ENCODE measurements at places on chromosomes 4 and X.
A peak's percentile ranks its signal among the peaks of the same experiment; 100 is the strongest.

GRCh38 chr4:188400451-188400850 is 261.2 kb downstream of the TRIML1 start:
- DNase-seq: no peak

- no peak for DNase-seq
Observed at GRCh38 chr4:38873290-38873944, 5.8 kb downstream of the FAM114A1 start.

DNA sequence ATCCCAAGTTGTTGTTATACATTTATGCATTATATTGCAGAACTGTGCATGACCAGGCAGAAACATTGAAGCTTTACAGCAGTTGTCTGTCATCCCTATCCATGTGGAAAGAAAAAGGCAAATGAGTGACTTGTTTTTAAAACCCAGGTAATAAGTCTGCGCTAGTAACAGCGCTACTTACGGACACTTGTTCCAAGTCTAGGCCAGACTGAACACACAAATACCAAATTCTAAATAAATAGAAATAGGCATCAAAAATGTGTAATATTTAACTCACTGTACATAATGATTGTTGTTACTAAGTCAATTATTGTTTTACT is 548 bp upstream of the MAML3 start:
- no peak for DNase-seq

DNA sequence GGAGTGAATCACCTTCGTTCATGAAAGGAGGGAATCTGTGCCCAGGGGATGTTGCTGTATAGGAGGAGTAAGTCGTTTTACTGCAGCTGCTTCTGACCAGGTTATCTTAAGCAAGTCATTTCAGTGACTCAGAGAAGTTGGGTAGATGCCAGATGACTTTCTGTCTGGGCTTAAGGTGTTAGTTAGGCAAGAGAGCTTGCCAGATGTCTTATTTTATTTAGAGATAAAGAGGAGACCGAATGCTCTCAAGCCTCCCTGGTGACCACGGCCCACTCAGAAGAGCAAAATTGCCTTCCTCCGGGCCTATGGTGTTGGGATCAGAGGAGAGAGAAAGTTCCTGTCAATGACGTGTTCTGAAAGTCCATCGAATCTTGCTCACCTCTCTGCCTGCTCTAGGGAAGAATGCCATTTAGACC is 16.3 kb upstream of the ZNF827 start:
- no peak for DNase-seq

DNA sequence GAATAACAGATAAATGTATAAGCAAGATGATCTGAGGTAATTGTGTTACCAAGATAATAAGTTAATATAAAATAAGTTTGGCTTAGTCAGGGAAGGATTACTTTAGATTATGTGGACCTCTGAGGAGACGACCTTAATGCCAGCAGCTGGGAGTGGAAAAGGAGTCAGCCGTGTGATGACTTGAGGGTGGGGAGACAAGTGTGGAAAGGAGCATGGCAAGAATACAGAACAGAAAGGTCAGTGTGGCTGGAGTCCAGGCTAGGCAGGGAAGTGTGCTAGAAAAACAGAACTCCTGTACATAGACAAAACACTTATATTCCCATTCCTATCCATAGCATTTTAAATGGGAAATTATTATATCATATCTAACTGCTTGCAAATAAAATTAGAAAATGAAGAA is 138.8 kb downstream of the PDLIM5 start:
- DNase-seq: no peak

DNA sequence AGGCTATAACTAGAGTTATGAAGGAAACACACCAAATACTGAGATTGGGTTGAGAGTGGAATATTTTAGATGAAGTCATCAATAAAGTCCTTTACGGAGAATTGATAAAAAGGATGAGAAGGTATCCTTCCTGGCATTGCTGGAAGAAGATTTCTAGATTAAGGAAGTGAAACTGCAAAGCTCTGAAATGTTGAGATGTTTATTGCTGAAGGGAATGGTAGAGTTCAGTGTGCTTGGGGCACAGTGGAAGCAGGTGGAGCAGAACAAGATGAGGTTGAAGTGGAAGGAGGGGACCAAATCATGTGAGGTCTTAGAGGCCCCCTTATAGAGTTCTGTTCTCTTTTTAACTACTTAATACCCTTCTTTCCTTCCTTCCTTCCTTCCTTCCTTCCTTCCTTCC is 848.5 kb downstream of the RAB28 start:
- no peak for DNase-seq

- no peak for DNase-seq
Observed at GRCh38 chrX:17839269-17839668, 21.8 kb downstream of the RAI2 start.

DNA sequence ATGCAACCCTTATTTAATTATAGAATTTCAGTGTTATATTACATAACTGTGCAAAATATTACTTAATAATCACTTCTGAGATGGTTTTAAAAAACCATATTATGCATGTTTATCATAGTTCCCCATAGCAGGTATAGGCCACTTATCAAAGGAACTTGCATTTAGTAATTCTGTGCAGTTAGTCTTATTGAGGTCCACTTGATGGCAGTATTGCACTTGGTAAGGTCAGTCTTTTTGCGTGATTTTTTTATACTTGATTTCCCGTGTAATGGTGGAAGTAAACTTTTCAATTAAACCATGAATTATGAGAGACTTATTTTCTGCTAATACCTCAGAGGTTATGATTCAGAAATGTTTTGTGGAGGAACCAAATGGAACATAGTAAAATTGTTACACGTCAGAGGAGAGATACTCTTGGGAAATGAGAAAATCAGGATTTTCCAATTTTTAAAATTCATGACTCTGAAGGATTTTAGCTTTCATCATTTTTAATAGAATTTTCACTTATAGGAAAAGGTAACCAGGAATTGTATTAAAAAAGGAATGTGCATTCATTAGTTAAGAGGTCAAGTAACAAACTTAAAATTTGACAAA is 230.0 kb downstream of the CCSER1 start:
- DNase-seq: peak; percentile 2

DNA sequence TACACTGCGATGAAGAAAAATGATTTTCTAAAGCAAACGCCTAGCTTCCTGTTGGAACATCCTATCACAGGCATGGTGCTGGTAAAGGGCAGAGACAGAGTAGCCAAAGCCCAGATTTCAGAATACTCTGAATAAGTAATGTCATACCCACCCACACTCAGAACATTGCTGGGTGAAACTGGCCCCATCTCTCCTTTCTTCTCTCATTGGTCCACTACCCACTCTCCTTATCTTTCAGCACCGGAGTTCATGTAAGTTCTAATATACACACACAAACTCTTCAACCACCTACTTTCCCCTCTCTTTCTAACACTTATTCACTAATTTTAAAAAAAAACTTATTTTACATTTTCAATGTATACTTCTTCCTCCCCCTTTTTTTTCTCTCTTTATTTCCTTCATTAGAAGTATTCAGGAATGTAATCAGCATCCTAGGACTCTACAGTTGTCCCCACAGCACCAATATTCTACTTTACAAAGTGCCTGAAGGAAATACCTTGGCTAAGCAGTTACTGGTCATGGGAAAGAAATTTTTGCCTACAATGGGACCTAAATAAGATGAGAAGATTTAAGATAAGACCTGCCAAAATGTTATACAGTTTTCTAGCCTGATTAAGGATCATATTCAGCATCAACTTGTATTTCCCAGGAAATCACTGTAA is 63.0 kb downstream of the SEC24D start:
- DNase-seq: no peak

DNA sequence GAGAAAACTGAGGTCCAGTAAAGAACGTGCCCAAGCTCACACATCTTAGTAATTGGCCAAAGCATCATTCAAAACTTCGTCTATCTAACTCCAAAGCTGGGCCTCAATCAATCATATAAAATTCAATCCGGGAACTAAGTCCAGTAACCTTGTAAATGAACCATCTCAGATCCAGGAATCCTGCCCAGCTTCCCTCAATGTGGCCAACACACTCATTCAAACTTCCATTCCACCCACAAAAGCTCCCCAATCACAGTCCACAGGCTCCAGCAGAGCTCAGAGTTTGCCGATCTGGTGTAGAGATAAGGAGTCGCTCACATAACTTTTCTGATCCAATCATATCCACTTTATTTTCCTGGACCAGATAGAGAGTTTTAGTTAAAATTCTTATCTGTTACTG is 144.8 kb downstream of the SPATA18 start:
- no peak for DNase-seq

DNA sequence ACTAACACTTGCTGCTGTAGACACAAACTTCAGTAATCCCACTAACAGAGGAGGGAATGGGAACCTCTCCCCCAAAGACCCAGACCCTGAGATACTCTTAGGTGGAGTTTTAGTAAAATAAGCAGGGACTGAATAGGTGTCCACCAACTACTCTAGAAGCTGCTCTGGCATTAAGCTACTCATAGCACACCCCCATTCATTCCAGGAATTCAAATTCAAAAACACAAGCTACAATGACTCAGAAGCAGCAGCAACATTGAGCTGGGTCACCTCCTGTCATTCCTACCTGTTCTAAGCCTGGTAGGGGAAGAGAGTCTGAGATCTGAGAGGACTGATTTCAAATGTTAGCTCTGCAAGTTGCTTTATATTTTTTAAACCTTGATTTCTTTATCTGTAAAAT is 135.4 kb upstream of the FRMPD4 start:
- no peak for DNase-seq

- DNase-seq: no peak
Observed at GRCh38 chr4:124635331-124635730, 77.2 kb downstream of the ANKRD50 start.

GRCh38 chrX:69189576-69190371 is 24.5 kb upstream of the PJA1 start:
- DNase-seq: no peak

- DNase-seq: no peak
Observed at GRCh38 chr4:102826105-102826889, 1.1 kb downstream of the UBE2D3 start.
